ENCODE measurements at places on chromosomes 16 and 17. TPM values are rescaled to one million over a fixed set of nuclear protein-coding genes. Genes with fewer than 3 reads are reported as not detected.
A peak's percentile ranks its signal among the peaks of the same experiment; 100 is the strongest.

- no peak overlapping the region for H3K27ac ChIP-seq
- H3K4me3 ChIP-seq: no peak overlapping the region
- DNase-seq: no peak
- H3K36me3 ChIP-seq: no peaks in the 10 kb centered on the region
Observed at GRCh38 chr16:83713597-83713996, 94.2 kb upstream of the HSBP1 start.

DNA sequence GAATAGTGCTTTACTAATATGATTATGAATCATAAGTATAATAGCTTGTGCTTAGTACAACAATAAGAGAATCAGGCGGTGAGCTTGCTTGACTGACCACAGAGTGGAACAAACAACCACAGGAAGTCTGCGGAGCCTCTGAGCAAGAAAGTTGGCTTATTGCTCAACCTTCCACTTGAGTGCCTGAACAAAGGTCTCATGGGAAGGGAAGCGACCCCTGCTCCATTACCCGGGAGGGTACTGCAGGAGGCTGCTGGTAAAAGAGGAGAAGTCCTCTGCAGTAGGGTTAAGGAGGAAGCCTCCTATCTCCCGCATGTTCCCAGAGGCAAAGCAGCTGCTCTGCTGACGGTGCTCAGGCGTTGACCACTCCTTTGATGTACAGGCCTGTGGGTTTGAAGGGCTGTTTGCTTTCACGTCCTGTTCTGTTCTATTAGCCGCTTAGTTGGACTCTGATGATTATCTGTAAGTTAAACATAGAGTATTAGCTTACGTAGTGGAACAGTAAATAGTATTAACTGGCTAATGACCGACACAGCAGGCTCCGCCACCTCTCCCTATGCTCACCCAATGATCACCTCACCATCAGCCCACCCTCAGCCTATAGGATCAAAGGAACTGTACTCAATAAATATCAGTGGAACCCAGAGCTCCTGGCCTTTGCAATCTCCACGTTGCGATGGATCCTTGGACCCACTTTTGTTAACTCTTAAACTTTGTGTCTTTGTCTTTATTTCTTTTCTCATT, 17.5 kb downstream of the ALOX15B start:
- H3K4me3 ChIP-seq: no peak overlapping the region
- H3K4me1 ChIP-seq: peaks cover 13% of the 10 kb centered on the region
- DNase-seq: no peak

GRCh38 chr17:81458628-81459027, 54.0 kb downstream of the ACTG1 start:
- no peaks in the 10 kb centered on the region for H3K4me1 ChIP-seq
- no peak overlapping the region for H3K27ac ChIP-seq
- no peak for DNase-seq
- no peak overlapping the region for H3K4me3 ChIP-seq
- peaks cover 42% of the 10 kb centered on the region for H3K27me3 ChIP-seq

DNA sequence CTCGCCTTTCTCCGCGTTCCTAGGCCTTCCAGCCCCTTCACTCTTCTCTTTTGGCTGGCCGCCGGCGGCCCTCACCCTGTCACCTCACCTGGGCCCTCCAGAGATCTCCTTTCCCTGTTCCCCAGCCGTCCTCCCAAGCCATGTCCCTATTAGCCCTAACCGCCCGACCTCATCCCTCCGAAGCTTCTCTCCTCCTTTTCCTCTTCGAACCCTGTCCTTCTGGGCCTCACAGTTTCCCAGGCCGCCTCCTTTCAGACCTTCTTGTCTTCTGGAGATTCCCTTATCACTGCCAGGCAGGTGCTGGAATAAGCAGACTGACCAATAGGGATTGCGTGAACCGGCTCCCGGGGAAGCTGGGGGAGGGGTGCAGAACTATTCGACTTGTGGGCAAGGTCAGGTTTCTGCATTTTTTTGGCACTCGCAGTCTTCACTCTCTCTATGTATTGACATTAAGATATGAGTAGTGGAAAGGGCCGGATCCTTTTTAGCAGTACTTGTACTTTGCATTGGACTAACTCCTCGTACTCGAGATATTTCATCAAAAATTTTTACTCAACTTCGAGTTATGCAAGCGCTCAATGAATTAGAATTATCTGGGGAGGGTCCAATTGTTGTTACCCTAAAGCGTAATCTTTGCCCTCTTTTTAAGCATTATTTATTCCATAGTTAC, 690 bp downstream of the RHOT1 start:
- no peaks in the 10 kb centered on the region for H3K4me1 ChIP-seq
- peaks cover 18% of the 10 kb centered on the region for H3K36me3 ChIP-seq
- peak overlapping the region; percentile 97 for H3K4me3 ChIP-seq
- H3K27ac ChIP-seq: peak overlapping the region; percentile 78
- DNase-seq: peak; percentile 77
- no peaks in the 10 kb centered on the region for H3K27me3 ChIP-seq

The SPPL2C gene
- not detected for total RNA-seq

The QPRT gene
- total RNA-seq: 7.5 TPM

DNA sequence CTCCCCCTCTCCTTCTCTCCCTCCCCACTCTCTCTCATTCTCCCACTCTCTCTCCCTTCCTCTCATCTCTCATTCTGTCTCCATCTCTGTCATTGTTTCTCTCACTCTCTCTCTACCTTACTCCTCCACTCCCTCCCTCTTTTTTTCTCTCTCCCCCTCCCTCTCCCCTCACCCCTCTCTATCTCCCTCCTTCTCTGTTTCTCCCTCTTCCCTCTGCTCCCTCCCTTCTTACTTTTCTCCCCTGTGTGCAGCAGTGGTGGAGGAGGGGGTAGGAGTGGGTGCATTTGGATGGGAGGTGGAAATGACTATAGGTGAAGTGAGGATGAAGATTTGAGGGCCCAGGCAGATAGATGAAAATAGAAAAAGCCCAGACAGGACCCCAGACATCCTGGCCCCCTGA, 70.9 kb downstream of the HLF start:
- peaks cover 32% of the 10 kb centered on the region for H3K27me3 ChIP-seq
- no peak overlapping the region for H3K27ac ChIP-seq
- H3K4me1 ChIP-seq: peaks cover 11% of the 10 kb centered on the region
- H3K4me3 ChIP-seq: no peak overlapping the region
- DNase-seq: no peak

DNA sequence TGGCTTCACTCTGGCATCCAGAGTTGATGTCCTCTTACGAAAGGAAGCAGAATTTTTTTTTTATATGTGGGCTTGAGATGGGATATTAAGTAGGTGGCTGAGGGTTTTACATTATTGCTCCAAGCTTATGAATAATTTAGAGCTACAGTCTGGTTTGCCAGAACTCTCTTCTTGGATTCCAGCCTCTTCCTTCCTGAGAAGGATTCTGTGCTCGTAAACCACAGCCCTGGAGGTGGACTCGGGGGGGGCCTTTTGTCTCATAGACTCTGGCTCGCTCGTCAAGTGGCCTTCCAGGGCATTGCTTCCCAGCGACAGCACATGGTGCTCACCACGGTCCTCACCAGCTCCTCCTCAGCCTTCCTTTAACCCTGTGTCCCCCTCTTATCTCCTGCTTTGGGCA, 43.2 kb downstream of the TMEM11 start:
- H3K27me3 ChIP-seq: no peaks in the 10 kb centered on the region
- H3K27ac ChIP-seq: no peak overlapping the region
- H3K36me3 ChIP-seq: peaks cover 3% of the 10 kb centered on the region
- no peak overlapping the region for H3K4me3 ChIP-seq

The PRM2 gene
- not detected for total RNA-seq

GRCh38 chr17:17742133-17742621, 60.9 kb downstream of the RAI1 start:
- no peak overlapping the region for H3K4me3 ChIP-seq
- no peak for DNase-seq
- no peak overlapping the region for H3K27ac ChIP-seq
- H3K4me1 ChIP-seq: peaks cover 49% of the 10 kb centered on the region
- peaks cover 14% of the 10 kb centered on the region for H3K36me3 ChIP-seq
- no peaks in the 10 kb centered on the region for H3K27me3 ChIP-seq

GRCh38 chr16:57508035-57508425, 21.7 kb upstream of the DOK4 start:
- peaks cover 63% of the 10 kb centered on the region for H3K27me3 ChIP-seq
- no peaks in the 10 kb centered on the region for H3K4me1 ChIP-seq
- H3K36me3 ChIP-seq: no peaks in the 10 kb centered on the region
- no peak for DNase-seq

GRCh38 chr16:11138769-11139325, 117.2 kb downstream of the SOCS1 start:
- no peaks in the 10 kb centered on the region for H3K36me3 ChIP-seq
- H3K4me1 ChIP-seq: peaks cover under 1% of the 10 kb centered on the region
- no peak overlapping the region for H3K27ac ChIP-seq
- DNase-seq: no peak
- no peak overlapping the region for H3K4me3 ChIP-seq
- no peaks in the 10 kb centered on the region for H3K27me3 ChIP-seq

- no peak overlapping the region for H3K4me3 ChIP-seq
- no peak for DNase-seq
- H3K27me3 ChIP-seq: peaks cover 15% of the 10 kb centered on the region
Observed at GRCh38 chr17:27256225-27257030, 37.5 kb upstream of the WSB1 start.

DNA sequence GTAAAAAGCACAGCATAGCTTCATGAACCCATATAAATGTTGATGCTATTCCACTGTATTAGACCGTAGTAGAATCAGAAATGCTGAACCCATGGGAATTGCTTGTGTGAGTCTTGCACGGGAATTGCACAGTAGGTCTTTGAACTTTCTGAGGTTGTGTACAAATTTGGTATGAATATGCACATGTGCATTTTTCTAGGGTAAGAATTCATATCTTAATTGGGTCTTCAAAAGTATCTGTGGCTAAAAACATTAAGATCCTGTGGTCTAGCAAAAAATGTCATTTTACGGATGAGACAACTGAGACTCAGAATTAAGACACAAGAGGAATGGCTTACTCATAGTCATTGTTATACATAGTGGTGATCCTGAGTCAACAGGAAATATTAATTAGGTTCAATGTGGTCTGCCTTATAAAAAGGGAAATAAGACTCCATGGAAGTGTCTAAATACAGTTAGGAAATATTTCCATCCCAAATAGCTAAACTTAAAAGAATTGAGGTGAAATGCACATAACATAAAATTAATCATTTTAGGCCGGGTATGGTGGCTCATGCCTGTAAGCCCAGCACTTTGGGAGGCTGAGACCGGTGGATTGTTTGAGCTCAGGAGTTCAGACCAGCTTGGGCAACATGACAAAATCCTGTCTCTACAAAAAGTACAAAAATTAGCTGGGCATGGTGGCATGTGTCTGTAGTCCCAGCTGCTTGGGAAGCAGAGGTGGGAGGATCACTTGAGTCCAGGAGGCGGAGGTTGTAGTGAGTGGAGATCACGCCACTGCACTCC, 22.8 kb downstream of the TAOK1 start:
- H3K36me3 ChIP-seq: peaks cover 16% of the 10 kb centered on the region
- no peaks in the 10 kb centered on the region for H3K27me3 ChIP-seq
- H3K4me3 ChIP-seq: no peak overlapping the region
- H3K4me1 ChIP-seq: peaks cover 19% of the 10 kb centered on the region
- DNase-seq: no peak
- no peak overlapping the region for H3K27ac ChIP-seq

The TOX3 gene
- total RNA-seq: 27.4 TPM

The KRT14 gene
- total RNA-seq: 3.8 TPM

- no peaks in the 10 kb centered on the region for H3K36me3 ChIP-seq
- H3K4me1 ChIP-seq: no peaks in the 10 kb centered on the region
- no peak for DNase-seq
- H3K27ac ChIP-seq: no peak overlapping the region
- peaks cover 99% of the 10 kb centered on the region for H3K27me3 ChIP-seq
Observed at GRCh38 chr16:22924492-22924891, 110.5 kb downstream of the HS3ST2 start.

The TPSD1 gene
- not detected for total RNA-seq

GRCh38 chr17:79745641-79746105, 14.9 kb downstream of the ENPP7 start:
- no peak for DNase-seq
- no peak overlapping the region for H3K27ac ChIP-seq
- no peak overlapping the region for H3K4me3 ChIP-seq
- no peaks in the 10 kb centered on the region for H3K27me3 ChIP-seq

DNA sequence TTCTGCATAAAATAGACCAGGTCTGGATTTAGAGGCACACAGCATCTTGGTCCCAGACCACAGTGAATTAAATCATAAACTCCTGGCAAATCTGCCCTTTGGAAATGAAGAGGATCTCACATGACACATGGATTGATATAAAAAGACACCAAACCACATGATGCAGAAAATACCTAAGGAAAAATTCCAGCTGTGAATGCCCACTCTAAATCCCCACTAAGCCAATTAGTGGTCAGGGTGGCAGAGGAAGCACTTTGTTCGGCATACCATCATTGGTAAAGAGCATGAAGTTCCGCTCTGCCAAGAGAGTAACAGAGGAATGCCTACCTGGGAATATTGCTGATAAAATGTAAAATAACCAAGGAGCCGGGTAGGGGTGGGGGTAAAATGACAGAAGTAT, 32.4 kb upstream of the NOL11 start:
- DNase-seq: no peak
- no peaks in the 10 kb centered on the region for H3K27me3 ChIP-seq
- no peak overlapping the region for H3K4me3 ChIP-seq

DNA sequence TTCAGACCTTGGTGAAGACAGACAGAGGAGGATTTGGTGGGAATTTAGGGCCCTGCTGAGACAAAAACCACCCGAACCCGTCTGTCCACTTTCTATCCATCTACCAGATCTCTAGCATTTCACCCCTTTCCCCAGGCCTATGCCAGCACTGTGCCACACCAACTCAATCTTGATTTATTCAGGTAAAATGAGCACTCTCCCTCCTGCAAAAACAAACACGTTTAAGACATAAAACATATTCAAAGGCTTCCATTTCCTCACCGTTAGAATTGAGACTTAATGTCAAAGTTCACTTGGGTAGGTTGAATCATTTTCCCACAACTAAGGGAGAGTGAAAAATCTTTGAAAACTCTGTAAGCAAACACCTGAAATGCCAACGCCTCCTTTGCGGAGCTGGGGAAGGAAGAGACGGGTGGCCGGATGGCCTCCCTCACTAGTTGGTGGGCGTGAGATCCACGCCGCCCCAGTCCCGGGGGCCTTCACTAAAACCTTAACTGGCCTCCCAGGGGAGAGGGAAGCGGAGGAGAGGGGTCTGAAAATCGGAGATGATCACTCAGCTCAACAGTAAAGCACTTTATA, 862 bp downstream of the DCAKD start:
- peak overlapping the region; percentile 84 for H3K4me3 ChIP-seq
- peak; percentile 76 for DNase-seq
- peaks cover 36% of the 10 kb centered on the region for H3K36me3 ChIP-seq
- peak overlapping the region; percentile 82 for H3K27ac ChIP-seq
- H3K4me1 ChIP-seq: peaks cover 12% of the 10 kb centered on the region
- H3K27me3 ChIP-seq: no peaks in the 10 kb centered on the region

DNA sequence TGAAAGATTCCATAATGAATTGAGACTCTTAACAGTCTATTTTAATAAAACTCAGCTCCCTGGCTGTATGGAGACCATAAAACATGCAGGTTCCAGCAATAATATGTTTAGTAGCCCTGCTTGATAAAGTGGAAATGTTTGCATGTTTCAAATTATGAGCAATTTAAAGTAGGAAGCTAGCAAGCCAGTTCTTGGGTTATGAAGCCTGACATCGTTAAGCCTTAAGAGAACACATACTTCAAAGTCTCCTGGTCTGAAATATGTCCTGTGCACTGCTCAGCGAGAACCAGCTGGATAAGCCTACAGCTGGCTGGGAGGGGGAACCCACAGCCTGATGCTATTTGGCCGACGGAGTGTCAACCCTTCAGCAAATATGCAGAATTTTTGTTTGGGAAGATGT, 140.3 kb downstream of the SALL1 start:
- H3K36me3 ChIP-seq: no peaks in the 10 kb centered on the region
- H3K4me1 ChIP-seq: no peaks in the 10 kb centered on the region
- peaks cover 91% of the 10 kb centered on the region for H3K27me3 ChIP-seq
- DNase-seq: no peak

Measured in Calu3 (cell line).